ENCODE measurements at places on chromosomes 6 and 20.

- no peak for DNase-seq
Observed at GRCh38 chr6:133892813-133893691, 4.1 kb downstream of the TCF21 start.

- DNase-seq: no peak
Observed at GRCh38 chr6:14383393-14384174, 266.0 kb downstream of the CD83 start.

DNA sequence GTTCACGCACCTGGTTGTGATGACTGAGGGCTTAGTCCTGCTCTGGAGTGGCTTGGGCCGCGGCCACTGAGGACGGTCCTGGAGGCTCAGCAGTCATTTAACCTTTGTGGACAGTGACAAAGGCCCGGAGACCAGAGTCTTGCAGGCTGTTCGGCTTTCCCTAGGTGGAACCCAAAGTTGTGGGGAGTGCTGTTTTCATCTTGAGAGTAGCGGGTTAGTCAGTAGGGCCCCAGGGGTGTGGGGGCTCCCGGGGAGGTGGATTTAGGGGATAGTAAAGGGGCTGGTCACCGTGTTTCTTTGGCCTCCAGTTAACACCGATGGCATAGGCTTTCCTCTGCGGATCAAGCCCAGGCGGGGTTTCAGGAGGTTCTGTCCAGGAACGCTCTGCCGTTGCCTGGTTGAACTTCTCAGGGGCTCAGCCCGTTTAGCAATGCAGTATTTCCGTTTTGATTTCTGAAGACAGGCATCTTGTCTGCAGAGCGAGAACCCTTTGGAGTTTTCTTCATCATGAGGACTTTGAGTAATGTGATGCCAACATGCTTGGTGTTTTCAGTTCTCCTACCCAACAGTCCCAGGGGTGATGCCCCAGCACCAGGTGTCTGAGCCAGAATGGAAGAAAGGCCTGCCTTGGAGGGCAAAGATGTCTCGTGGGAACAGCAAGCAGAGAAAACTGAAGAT, 31.8 kb downstream of the ZNF831 start:
- no peak for DNase-seq

DNA sequence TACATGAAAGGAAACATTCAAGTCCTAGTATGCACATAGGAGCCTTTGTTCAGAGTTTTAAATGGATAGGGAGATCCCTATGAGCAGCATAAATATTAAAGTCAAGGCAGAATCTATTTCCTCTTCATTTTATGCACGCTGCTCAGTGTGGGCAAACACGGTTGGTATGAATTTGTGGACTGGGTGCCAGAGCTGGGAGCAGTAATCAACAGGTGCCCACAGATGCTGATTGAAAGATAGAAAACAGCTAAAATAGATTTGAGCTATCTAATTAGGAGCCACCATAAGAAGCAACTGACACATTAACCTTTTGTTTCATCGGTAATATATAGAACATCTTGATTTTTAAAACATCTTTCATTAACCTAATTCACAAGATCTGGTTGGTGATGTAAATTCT, 175.5 kb downstream of the EYS start:
- DNase-seq: no peak

GRCh38 chr20:58973179-58973578, 7.9 kb upstream of the NELFCD start:
- no peak for DNase-seq

- DNase-seq: no peak
Observed at GRCh38 chr6:154406869-154407268, 50.3 kb upstream of the IPCEF1 start.

DNA sequence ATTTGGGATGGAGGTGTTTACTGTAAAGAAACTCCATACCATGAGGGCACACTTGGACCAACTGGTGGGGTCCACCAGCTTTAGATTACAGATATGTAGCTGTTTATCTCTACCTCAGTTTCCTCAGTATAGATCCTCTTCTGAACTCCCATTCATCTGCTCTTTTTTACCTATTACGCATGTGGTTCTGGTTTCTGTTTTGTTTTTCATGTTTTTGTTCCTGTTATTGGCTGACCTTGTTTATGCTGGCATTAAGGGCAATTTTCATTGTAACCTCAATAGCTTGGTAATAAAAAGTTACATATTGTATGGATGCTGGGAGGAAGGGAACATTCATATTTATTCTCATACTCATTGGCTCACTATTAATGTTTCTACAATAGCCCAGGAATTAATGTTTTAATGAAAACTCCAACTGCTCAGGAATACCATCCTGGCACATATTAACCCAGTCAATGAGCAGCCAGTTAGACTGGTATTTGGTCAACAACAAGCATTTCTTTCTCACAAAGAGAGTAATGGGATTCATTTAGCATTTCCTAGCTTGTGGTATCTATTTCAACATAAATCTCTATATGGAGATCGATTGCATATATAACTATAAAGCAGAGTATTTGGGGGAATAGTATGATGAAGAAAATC, 83.8 kb upstream of the FAM184A start:
- no peak for DNase-seq

DNA sequence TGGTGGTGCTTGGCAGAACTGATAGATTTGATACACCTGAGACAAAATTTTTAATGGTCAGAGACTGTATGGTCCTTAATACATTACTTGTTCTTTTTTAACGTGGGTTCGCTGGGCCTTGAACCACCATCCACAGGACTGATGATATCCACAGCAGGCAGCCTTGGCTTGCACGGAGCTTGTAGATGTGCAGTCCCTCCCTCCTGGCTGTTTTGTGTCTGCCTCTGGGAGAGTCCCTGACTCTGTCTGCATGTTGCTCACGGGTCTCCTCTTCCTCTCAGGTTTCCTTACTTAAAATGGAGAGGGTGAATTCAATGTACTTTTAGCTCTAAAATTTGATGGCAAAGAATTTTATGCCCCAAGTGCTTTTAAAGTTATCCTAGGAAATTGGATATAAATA, 17.5 kb downstream of the KIF25 start:
- DNase-seq: no peak

- DNase-seq: no peak
Observed at GRCh38 chr6:99780556-99780885, 173.9 kb downstream of the PRDM13 start.

DNA sequence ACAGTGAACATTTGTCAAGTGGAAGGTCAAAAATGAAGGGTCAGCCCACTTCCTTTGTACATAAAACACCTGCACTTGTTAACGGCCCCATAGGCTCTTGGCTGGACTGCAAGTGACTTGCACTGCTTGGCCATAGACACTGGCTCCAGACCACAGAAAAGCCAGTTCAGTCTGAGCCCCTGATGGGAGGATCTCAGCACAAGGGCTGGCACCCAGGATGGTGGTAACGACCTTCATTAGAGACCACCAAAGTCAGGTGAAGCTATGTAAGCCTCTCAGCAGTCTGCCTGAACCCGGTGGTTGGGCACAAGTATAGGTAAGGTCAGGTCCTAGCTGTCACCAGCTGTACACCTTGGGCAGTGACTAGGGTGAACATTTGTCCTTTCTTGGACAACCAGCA, 16.1 kb downstream of the PLAGL2 start:
- no peak for DNase-seq

DNA sequence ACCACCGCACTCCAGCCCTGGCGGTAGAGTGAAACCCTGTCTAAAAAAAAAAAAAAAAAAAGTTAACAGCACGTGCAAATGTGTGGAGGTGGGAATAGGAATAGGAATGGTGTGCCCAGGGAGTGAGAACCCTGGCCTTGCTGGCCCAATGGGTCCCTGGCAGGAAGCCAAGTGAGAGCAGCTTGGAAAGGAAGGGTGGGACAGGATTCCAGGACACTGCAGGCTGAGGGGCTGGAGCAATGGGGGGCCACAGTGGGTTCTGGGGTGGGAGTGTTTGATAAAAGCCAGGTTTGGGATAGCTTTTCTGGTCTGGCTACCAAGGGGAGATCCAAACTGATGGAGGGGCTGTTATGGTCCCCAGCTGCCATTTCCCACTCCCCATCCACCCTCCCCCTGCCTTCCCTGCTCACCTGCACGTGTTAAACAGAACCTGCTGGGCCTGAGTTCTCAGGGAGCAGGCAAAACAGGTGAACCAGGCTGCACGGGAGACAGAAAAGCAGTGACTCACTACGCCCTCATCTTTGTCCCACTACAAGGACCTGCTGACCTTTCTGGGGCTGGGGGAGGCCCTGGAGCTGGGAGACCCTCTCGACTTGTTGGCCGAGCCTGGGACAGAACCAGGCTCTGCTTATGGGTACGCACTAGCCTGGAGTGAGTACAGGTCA, 3.3 kb downstream of the SUN5 start:
- DNase-seq: no peak

- no peak for DNase-seq
Observed at GRCh38 chr20:46774236-46774635, 64.8 kb downstream of the SLC2A10 start.

DNA sequence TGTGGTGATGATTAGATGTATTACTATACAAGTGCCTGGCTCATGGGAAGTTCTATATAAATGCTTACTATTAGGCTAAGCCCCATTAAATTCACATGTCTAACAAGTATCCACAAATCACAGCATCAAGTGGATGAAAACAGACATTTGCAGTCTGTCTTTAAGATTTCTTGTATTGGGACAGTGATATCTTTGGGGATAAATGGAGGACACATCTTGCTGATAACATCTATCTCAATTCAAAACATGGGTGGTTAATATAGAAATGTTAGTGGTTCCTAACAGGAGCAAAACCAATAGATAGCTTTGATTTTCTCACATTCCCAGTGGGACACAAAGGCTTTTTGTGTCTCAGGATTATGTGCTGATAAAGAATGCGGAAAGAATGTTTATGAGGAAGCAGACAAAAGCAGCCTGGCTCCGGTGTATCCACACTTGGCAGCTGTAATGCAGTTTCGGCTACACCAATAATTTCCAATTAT, 29.3 kb downstream of the PTPRK start:
- no peak for DNase-seq

DNA sequence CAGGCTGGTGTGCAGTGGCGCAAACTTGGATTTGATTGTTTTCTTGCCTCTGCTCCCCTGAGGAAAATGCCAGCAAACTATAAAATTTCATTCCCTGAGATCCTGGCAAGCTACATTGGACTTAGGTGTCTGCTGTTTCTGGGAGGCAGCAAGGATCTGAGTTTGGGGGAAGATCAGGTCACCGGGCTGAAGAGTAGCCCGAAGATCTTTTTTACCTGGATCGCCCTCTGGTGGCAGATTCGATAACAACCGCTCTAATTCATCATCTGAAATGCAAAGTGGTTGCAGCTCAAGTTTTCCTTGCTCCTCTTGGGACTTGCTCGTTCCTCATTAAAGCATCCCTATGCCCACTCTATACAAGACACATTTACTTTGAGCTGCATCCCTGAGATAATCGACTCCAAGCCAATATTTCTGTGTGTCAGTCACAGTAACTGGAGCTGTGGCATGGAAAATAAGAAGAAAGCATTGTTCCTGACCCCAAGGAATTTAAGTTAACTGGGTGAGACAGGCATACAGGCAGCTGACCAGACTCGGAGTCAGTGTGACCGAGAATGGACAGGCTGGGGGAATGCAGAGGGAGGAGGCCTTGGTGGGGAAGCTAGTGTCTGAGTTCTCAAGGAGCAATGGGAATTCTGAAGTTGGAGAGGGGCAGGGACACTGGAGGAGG, 131.8 kb upstream of the PROKR2 start:
- peak; percentile 46 for DNase-seq

DNA sequence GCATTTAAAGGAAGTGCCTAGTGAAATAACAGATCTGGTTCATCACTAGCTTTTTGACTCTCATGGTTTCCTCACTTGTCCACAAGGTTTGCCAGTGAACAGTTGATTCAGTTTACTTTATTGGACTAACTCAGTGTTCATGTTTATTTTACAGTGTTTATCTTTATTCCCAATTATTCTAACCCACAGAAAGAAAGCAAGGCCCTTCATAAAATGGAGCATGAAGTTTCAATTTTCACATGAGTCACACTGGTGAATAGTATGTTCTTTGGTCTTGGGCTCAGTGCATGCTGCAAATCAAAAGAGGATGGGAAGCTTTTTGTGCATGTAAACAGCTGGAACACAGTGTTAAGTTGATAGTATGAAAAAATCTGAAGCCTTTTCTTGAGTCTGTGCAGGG, 217.6 kb upstream of the HDDC2 start:
- no peak for DNase-seq

GRCh38 chr6:150627585-150628025, 27.9 kb downstream of the PLEKHG1 start:
- DNase-seq: no peak

DNA sequence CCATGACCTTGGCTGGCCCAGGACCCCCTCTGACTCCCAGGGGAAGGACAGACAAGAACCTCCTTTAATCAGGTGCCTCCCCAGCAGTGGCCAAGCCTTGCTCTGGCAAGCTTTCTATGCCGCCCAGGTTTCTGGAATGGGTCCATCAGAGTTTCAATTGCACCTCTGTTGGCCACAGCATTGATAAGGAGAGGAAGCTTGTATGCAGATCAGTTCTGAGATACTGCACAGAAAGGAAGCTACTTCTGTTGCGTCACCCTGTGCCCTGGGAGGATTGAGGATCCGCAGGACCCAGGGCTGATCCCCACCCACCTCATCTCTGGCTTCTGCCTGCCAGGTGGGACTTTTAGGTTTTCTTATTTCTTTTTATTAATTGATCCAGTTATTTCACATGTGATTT, 167.2 kb downstream of the TFAP2C start:
- DNase-seq: no peak

DNA sequence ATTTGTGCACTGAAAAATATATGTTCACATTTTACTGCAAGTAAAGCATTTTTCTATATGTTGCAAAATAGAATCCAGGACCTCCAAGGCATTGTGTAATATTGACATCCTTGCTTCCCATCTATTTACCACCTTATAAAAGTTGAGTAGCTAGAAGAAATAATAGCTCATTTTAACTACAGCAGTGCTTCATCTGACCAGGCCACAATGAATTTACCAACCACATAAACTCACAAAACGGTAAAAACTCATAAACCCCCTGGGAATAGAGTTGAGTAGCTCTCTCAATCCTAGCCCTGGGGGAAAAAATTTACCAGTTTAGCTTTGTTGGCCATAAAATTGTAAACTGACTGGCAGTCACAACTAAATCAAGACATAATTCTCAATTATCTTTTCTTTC, 3.9 kb downstream of the ATXN1 start:
- no peak for DNase-seq

DNA sequence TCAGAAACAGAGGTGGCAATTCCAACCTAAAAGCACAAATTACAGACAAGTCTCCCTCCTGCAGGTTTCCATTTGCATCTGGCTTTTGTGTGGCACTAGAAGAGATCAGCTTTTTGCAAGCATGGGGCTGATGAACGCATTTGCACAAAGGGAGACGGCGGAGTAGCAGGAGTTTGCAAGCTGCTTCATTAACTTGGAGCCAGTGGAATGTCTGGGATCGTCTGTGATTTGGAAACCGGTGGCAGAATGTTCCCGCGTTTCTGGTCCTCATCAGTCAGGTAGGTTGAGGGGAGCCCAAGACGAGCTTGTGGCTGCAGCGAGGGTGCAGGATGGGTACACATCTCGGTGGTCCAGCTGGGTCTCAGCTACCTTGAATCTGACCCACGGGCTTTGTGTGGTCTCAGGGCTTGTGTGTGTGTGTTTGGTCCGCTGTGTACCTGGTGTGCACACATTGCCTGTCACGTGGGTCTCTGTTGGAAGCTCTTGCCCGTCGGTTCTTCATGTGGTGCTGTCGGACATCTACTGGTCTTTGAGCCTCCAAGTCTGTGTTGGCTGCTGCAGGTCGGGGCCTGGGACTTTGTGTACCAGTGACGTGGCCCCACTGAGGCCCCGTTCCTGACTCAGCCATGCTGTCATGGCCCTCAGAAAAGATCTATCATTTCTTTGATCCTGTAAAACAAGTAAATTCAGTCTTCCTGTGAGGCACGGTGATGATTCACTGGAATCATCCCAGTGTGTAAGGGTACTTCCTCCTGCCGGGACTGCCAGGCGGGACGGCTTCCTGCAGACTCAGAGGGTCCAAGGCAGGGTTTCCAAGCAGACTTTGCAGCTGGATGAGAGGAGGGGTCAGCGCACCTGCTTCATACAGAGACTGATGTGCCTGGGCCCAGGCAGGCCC, 12.4 kb upstream of the MYT1 start:
- DNase-seq: no peak

Measured in K562 (cell line).